ENCODE measurements at places on chromosomes 16 and 17.

DNA sequence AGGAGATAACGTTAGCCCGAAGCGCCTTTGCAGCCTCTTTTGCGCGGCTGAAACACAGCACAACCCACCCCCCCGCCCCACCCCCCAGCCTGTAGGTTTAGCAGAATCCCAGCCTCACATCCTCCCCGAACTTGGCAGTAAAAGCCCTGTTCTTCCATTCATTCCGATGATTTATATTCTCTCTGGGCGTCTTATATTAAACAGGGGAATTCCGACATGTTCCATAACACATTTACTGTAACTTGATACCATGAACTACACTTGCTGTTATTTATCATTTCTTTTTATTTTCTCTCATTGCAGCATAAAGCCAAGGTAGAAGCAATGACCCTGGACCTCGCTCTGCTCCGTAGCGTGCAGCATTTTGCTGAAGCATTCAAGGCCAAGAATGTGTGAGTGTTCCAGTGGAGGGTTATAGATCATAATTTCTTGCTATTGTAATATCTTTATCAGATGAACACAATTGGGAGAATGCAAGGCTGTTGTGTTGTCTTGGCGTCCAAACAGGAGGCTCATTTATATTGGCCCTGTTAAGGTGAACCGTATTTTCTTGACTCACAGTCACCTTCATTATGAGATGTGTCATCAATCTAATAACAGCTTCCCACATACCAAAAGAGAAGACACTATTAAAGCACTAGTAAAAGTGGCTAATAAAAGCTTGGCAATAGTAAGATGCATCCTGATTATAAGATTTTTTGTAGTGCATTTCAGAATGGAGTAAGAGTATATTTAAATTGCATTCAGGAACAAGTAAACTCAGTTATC is 287.3 kb downstream of the WWOX start:
- no peak for DNase-seq

GRCh38 chr17:43550754-43551153 is 4.6 kb upstream of the ETV4 start:
- DNase-seq, result no peak

GRCh38 chr17:7213895-7214299 is 5.7 kb downstream of the DLG4 start:
- peak; percentile 71 for DNase-seq

DNA sequence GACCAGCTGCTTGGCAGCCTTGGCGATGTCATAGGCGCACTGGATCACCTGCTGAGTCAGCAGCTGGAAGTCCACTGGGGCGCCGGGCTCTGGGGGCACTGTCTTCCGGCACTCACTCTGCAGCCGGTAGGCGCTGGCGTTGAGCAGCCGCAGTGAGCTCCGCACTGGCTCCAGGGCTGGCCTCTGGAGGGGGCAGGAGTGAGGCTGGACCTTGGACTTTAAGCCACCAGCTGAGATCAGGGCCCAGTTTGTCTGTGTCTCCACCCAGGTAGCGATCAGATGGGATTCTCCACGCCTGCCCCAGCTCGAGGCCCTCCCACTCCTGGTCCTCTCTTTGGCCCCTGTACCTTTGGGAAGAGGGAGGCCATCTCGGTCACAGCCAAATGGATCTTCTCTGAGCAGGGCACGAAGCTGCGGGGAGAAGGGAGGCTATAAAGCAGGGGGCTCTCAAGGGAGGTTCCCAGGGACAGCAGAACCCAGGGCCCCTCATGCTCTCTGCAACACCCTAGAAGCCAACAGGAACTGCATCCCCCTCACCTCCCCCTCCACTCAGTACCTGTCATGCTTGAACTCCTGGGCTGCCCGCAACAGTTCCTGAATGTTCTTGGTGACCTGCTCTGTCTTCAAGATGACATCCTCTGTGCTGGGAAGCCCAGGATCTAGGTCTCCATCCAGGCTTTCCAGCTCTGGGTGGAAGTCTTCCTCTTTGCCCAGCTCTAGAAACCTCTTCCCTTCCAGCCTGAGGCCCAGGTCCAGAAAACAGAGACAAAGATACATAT is 6.4 kb downstream of the TP53I13 start:
- DNase-seq, result no peak

DNA sequence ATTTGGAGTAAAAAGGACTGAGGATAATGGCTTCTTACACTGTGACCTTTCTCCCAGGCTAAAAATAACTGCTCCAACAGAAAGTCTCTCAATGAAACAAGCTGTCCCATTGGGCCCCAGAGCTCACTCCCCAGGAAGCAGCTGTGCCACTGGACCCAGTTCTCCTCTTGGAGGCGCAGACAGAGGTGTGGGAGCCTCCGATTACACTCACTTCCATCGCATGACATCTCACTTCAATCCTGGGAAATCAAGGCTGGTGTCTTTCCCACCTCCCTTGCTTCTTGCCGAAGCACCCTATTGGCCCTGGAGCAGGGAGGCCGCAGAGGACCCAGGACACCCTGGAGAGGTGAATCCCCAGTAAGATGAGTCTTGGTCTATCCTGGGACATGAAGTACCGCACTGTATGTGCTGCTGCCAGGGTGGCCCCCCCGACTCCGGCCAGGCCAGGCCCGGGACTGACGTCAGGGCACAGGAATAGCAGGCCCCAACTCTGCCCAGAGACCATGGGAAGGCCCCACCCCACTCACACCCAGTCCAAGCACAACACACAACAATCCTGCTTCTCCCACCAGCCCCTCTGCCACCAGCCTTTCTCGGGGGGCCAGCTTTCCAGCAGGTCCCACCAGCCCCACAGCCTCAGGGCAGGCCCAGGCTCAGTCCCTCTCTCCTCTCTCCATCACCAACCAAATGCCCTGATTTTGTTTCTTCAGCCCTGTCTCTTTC is 29.5 kb downstream of the SRL start:
- no peak for DNase-seq

- DNase-seq, result no peak
Observed at GRCh38 chr16:10780628-10781027, 37.0 kb downstream of the NUBP1 start.

DNA sequence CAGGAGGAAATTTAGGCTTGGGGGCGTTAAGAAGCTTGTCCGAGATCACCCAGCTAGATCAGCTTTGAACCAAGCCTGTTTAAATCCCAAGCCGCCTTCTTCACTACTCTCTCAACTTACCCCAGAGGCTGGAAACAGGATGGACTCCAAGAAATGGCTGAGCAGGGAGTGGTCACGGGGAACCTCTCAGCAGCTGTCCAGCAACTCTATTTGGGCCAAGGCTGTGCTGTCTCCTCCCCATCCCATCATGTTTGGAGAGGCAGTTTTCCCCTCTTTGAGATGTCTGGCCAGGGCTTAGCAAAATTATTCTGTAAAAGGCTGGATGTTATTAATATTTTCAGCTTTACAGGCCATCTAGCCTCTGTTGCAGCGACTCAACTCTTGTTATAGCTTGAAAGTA is 305.7 kb downstream of the RBFOX1 start:
- DNase-seq, result no peak
